ENCODE measurements at places on chromosomes 3 and 15. TPM values are rescaled to one million over a fixed set of nuclear protein-coding genes. Genes with fewer than 3 reads are reported as not detected.

EMC7 gene
- total RNA-seq = 70.6 TPM

XYLB gene
- total RNA-seq = 6.1 TPM

GRCh38 chr3:189202583-189202982, 30.8 kb downstream of the TPRG1 start:
- no peak for DNase-seq

FGF7 gene
- total RNA-seq = not detected

DNA sequence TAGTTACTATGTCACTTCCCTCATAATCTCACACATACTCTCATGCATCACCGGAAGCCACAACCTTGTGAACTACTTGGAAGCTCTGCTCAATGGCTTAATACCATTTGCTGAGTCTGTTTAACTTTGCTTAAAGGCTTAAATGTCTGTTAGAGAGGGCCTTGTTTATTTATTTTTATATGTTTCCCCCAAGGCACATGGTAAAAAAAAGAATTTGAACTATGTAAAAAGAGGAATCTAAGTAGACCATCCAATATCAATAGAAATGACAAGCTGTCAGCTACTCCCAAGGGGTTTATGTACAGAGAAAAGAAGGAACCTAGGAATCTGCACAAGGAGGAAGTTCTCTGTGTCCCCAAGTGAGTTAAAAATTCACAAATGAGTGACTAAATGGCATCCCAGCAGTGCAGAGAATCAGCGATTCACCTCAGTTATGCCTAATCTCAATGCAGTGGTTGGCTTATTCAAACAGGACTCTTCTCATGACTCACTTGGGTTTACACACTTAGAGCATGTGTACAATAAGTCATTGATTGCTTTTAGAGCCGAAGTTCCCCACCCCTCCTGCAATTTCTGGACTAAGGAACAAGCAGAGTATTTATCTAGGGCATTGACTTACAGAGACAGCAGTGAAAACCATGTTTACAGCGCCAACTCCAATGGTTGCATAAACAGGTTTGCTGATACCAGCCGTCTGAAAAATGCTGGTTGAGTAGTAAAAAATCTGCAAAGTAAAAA, 24.4 kb downstream of the SLC2A2 start:
- peak; percentile 10 for DNase-seq

GRCh38 chr3:85591451-85591850, 632.7 kb downstream of the CADM2 start:
- DNase-seq = no peak

DNA sequence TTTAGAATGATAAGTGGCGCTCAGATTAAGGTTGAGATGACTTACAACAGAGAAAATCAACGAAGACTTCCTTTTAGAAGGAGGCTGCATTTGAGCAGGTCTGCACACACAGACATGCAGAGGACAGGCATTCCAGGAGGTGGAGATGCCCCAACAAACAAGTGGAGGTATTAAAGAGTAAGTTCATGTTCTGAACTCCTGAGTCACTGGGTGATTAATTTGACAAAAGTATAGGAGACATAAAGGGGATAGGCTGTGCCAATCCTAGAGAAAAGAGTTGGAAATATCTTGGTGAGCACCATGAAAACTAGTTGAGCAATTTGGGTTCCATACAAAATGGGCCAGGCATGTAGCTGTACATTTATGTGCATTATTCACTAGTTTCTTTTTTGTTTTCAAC, 33.5 kb upstream of the BCL6 start:
- DNase-seq = no peak

SELENOK gene
- 30.4 TPM for total RNA-seq

DNA sequence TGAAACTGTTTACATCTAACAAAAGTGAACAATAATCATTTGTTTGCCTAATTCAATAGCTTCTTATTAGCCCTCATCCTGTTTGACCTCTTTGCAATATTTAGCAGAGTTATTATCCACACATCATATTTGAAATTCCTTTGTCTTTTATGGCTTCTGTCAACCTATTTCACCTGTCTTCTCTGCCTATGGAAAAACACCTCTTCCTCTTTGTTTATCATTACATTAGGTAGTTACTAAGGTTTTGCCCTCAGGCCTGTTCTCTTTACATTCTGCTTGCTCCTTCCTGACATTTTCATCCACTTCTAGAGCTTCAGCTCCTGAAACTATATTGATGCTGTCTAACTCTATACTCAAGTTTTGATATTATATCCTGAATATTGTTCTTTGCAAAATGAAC, 183.0 kb downstream of the SUCNR1 start:
- no peak for DNase-seq

SIN3A gene
- 44.5 TPM for total RNA-seq

ARHGAP31 gene
- total RNA-seq = 64.8 TPM

WNT7A gene
- total RNA-seq = not detected

DNA sequence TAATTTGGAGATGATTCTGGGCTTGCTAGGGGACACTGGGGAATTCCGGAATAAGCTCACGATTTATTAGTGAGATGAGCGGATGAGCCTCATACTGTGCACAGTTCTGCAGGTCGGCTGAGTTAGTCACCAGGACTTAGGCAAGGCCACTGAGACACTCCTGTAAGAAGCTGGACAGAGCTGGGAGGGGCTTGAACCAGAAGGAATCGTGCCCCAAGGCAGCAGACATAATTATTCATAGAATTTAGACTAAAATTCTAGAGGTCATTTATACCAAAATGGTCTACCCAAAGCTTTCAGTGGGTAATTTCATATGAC, 121.4 kb downstream of the VGLL4 start:
- DNase-seq = no peak

DNA sequence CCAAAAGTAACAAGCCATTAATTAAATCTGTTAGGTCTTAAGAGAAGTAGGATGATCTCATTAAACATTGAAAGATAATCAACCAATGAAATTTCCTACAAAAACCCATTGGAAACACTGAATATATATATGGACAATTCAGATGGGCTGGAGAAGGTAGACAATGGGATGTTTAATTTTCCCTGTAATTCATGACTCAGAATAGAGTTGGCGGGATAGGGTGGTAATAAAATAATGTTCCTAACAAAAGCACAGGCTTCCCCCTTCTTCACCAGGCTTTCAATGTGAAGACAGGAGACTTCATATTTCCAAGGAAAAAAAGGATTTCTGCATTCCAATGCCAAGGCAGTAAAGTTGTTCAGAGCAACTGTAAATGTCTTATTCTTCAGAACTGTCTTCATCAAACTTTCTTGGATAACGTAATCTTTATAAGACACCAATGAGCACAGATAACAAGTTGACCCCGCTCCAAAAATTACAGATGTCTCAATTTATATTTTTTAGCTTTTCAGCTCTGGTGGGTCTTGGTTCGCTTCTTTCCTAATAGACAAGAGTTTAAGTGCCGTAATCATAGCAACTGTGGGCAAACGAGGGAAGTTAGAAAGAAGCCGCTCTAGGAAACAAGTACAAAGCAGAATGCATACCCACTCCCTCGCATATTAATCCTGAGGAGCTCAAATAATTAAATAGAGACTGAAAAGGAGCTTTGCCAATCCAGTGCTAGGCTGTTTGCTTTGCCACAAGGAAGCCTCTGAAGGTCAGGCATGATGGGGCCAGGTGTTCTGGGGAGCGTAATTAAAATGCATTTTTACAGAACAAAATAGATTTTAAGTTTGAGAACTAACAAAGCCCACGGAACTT, 377.0 kb downstream of the FOXP1 start:
- DNase-seq = peak; percentile 45

LYZL4 gene
- total RNA-seq = not detected

OCA2 gene
- not detected for total RNA-seq

FBN1 gene
- 88.1 TPM for total RNA-seq

All from endothelial cell of umbilical vein (primary cell).